ENCODE measurements at places on chromosomes 2 and 18.
A peak's percentile ranks its signal among the peaks of the same experiment; 100 is the strongest.

GRCh38 chr2:180508458-180508857 is 471.9 kb upstream of the UBE2E3 start:
- DNase-seq: no peak

DNA sequence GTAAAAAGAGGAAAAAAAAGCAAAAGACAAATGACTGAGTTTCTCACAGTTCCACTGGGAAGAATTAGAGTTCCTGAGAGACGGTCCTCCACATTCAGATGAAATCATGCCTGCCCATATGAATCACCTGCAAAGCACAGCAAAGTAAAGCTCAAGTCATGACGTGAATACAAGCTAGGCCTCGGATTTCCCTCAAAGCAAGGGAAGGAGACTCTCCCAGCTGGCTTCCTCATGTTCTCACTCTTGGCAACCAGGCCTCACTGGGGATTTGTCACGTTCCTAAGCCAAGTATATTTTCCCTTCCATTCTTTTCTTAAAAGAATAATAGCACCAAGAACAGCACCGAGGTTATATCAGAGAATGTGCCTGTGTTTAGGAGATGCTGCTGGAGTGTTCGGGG is 47.0 kb downstream of the CYP27C1 start:
- DNase-seq: no peak

DNA sequence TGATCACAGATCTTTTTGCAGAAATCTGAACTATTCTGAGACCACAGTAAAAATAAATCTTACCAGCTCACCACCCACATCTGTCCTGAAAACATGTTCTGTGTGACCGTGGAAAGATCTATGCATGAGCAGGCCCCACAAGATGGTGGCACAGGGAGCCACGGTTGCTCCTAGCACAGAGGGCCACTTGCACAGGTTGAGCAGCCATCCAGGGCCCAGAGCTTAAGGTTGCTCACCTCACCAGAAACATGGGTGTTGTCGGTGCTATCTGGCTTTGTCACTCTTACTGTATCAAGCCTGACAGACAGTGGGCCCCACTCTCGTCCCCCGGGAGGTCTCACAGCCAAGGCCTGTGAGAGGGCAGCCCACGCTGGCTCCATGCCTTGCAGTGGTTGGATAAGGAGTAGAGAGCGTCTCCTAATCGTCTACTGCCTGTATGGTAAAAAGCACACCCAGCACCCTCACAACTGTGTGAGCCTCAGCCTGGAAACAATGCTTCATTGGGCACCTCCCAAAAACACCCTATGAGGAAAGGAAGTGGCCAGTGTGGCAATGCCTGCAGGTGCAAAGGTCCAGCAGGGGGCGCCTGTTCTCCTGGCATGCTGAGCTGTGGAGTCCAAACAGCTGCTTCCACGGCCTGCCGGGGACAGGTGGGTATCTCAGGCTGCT is 19.6 kb downstream of the TUBB6 start:
- peak; percentile 79 for DNase-seq

DNA sequence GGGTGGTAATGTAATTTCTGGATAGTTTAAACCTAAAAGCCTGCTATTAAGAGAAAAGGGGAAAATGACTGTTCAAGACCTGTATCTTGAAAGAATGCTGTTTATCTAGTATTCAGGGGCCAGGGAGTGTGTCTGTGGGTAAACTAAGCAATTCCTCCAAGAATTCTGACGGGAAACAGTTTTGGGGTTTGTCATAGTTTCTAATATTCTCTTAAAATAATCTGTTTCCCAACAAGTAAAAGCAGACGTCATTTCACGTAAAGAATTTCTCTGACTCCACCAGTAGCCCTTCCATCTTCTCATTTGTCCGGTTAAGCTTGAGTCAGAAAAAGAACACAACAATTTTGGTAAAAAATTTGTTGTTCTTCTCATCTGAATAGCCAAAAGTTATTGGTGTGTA is 232.1 kb upstream of the EPAS1 start:
- DNase-seq: no peak

DNA sequence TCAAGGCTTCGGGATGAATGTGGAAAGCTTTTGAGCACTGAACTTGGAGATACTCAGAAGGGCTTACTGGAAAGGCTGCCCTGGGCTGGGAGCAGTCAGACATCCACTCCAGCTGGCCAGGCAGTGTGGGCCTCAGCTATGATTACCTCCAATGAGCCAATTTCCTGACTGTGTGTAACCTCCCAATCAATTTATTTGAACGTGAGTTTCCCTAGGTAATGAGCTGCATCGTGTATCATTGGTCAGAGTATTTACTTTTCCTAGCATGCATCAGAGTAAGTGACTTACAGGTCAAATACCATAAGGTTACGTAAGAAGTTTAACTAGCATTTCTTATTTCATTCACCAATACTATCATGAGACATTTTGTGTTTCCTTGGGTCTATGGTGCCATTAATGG is 11.0 kb upstream of the CTAGE1 start:
- no peak for DNase-seq

- no peak for DNase-seq
Measured at GRCh38 chr2:172083628-172084394, 1.5 kb upstream of the DLX1 start.

GRCh38 chr18:57025540-57025939 is 121.3 kb upstream of the BOD1L2 start:
- DNase-seq: no peak

- DNase-seq: no peak
Measured at GRCh38 chr18:76827205-76828200, 5.1 kb downstream of the ZNF236 start.

GRCh38 chr2:177275040-177275742 is 10.7 kb upstream of the NFE2L2 start:
- no peak for DNase-seq
